Right lobe of liver (tissue), 6 donors: ENCODE measurements at places on chromosomes 2 and 18.

DNA sequence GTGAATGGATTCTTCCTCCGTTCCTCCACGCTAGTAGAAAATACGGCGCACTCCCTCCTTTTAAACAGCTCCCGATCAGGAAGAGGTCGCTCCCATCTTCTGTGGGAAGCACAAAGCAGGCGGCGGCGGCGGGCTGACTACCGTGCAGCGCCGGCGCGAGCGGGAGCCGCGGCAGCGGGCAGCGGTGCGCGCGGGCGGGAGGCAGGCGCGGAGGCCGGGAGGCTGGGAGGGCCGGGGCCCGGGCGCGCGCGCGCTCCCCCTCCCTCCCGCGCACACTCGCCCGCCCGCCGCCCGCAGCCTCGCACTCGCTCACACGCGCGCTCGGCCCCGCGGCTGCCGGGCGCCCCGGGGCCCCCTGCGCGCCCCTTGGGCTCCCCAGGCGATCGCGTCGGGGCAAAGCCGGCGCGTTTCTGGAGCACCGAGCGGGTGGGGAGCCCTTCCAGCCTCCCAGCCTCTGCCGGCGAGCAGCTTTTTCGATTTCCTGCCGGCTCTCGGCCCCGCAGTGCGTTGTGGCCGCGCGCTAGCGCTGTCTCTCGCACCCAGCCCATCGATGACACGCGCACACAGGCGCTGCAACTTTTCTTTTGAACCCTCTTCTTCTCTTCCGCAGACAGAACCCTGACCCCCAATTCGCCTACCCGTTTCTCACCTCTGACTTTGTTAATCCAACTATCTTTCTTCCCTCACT lies at the start of gene SLC8A1:
Gene SLC8A1, minus strand, starts transcription at position 173 of the 688 bp plus-strand sequence.
- peak; percentile 59 for DNase-seq

DNA sequence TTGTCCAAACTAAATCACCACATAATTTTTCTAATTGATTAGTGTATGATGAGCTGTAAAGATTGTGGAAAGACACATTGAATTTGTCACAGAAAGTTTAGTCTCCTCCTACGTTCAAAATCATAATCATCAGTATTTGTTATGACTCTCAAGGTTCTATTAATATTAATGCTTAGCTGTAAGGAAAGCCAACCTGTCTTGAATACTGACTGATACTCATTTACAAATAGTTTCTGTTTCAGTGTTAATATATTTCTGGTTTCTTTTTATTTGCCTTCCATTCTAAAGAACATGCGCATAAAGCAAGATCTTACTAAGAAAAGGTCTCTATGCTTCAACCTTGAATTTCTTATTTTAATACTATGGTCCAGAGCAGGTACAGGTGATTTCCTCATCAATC lies 55.1 kb downstream of the CPS1 start:
- DNase-seq = no peak

DNA sequence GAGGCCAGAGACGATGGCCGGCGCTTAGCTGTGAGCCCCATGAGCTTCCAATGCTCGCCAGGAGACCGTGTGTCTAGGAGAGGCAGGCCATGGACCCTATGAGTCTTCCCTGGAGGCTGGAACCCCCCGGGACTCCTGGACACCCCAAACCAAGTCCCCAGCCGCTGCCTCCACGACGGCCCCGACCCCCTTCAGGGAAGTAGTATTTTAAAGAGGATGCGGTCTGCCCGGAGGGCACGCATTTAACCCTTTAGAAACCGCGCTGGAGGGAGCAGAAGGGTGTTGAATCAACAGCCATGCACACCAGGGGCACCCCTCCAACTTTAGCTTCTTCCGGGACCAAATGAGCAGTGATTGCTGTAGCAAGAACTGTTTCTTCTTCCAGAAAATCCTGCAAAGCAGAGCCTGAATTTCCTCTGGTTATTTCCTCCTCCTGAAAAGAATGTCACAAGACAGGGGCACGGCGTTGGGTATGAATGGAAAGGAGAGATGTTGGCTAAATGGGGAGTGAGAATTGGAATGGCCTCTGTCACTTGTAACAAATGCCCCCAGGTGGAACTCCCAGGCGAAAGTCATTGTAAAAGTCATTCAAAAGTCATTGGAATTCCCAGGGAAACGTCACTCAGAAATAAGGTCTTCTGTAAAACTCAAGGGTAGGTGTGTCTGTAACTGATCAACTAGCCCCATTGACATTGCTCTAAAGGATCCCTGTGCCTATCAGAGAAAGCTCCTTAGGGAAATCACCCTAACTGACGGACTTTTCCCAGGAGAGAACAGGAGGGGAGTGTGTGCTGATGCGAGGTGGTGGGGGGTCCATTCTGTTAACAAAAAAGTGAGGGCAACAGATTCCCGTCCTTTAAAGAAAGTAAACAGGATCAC lies 5.8 kb upstream of the GBX2 start:
- DNase-seq = no peak

DNA sequence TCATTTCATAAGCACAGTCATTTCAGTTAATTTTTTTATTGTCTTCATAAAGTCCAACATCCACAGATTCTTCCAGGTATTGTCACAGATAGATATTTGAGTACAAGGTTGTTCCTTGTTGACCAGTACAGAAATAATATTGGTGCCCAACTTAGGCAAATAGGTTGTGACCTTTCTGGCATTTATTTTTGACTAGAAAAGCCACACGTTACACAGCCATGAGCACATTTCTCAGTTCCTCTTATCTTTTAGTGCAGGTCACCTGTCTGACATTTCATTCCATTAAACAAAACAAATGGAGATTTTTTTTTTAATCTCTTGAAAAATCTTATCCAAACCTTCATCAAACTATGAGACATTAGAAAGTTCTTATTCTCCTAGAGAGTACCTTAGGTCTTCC lies 428.8 kb downstream of the ZNF521 start:
- no peak for DNase-seq

- DNase-seq = no peak
Observed at GRCh38 chr2:153228904-153229303, 249.7 kb downstream of the RPRM start.

- no peak for DNase-seq
Observed at GRCh38 chr18:56096861-56097260, 508.9 kb upstream of the TCF4 start.

DNA sequence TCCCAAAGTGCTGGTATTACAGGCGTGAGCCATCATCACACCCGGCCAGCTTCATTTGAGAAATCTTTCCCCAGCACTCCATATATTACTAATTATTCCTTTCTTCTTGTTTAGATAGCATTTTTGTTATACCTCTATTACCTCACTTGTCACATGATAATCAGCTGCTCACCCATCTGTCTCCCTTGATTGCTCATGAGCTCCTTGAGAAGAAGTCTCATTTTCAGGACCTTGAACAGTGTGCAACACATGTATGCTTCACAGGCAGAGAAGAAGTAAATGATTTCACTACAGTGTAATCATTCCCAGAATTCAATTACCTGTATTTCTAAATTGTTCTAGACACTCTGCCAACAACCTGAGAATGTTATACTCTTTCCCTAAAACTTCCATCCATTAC lies 6.2 kb downstream of the PAIP2B start:
- no peak for DNase-seq

GRCh38 chr2:144374163-144374661 lies 145.7 kb downstream of the ZEB2 start:
- DNase-seq = no peak

- DNase-seq = no peak
Observed at GRCh38 chr2:151344906-151345305, 12.5 kb upstream of the TNFAIP6 start.

- DNase-seq = no peak
Observed at GRCh38 chr2:69509011-69509749, 71.9 kb upstream of the NFU1 start.

DNA sequence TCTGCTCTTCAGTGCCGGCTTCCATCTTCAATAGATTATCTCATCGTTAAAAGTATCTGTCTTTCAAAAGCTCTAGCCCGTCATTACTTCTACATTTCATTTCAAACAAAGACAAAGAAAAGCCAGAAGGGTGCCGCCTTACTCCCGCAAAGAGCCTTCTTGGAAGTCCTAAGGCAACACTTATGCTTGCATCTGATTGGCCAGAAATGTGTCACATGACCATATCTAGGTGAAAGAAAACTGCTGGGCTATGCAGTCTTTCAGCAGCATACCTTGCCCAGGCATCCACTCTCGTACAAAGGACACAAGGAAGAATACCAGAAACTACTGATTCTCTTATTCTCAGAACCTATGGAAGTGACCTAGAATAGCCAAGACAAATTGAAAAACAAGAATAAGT lies 217.1 kb upstream of the SLC35G4 start:
- no peak for DNase-seq

GRCh38 chr18:24420551-24420950 lies 5.9 kb upstream of the IMPACT start:
- DNase-seq = no peak

DNA sequence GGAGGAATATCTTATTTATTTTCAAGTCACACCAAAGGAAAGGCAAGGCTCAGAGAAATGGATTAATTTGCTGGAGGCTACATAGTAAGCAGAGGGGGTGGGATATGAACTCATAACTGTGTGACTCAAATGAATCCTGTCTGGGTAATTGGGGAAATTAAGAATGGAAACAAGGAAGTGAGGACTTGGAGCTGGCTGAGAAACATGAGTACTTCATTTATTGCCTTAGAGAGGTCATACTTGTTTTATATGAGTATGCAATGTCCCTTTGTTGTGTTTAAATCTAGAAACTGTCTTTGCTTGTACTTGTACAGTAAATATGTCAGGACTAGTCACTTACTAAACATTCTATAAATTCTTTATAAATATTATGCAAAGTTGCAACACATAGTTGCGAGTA lies 2166.7 kb upstream of the PIK3C3 start:
- DNase-seq = no peak

DNA sequence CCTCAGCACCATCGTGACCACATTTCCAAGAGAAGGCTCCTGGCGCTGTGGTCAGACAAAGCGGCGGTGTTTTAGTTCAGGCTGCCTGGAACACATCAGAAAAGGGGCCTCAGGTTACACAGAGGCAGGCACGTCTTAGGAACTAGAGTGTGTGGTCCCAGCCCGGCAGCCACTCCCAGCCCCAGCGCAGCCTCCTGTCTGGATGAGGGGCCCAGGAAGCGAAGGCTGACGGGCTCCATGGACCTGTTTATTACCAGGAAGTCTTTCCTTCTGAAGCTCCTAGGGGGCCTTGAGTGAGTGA lies 10.0 kb upstream of the GPR55 start:
- no peak for DNase-seq
